ENCODE measurements at places on chromosomes 3 and 15. TPM values are rescaled to one million over a fixed set of nuclear protein-coding genes. Genes with fewer than 3 reads are reported as not detected.

ERICH6 gene
- total RNA-seq: not detected

OR4M2 gene
- not detected for total RNA-seq

TMEM207 gene
- not detected for total RNA-seq

TIMP4 gene
- total RNA-seq: 22.1 TPM

SLC22A14 gene
- total RNA-seq: not detected

LYZL4 gene
- total RNA-seq: not detected

DNA sequence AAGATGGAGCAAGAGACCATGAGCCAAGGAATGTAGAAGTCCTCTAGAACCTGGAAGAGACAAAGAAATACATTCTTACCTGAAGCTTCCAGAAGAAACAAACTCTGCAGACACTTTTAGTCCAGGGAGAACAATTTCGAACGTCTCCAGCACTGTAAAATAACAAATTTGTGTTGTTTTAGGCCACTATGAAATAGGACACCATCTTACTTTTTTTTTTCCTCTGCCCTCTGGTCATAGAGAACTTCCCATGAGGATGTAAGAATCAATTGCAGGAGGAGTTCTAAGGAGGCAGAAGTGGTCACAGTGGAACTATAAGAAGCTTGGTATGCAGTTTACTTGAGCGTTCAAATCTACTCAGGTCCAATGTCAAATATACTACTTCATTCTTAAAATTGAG is 1295.9 kb downstream of the ZPLD1 start:
- H3K27me3 ChIP-seq: no peaks in the 10 kb centered on the region
- no peak for DNase-seq
- H3K27ac ChIP-seq: no peak overlapping the region
- no peaks in the 10 kb centered on the region for H3K36me3 ChIP-seq
- no peak overlapping the region for H3K4me3 ChIP-seq
- no peaks in the 10 kb centered on the region for H3K4me1 ChIP-seq

- H3K4me1 ChIP-seq: no peaks in the 10 kb centered on the region
- no peaks in the 10 kb centered on the region for H3K36me3 ChIP-seq
- no peaks in the 10 kb centered on the region for H3K27me3 ChIP-seq
- H3K27ac ChIP-seq: no peak overlapping the region
- no peak overlapping the region for H3K4me3 ChIP-seq
Observed at GRCh38 chr3:106161246-106161645, 292.4 kb upstream of the CBLB start.

GRCh38 chr3:40793730-40794129 is 269.0 kb downstream of the ZNF621 start:
- no peak for DNase-seq
- H3K27ac ChIP-seq: no peak overlapping the region
- no peaks in the 10 kb centered on the region for H3K36me3 ChIP-seq
- H3K4me3 ChIP-seq: no peak overlapping the region
- no peaks in the 10 kb centered on the region for H3K27me3 ChIP-seq
- H3K4me1 ChIP-seq: no peaks in the 10 kb centered on the region

DNA sequence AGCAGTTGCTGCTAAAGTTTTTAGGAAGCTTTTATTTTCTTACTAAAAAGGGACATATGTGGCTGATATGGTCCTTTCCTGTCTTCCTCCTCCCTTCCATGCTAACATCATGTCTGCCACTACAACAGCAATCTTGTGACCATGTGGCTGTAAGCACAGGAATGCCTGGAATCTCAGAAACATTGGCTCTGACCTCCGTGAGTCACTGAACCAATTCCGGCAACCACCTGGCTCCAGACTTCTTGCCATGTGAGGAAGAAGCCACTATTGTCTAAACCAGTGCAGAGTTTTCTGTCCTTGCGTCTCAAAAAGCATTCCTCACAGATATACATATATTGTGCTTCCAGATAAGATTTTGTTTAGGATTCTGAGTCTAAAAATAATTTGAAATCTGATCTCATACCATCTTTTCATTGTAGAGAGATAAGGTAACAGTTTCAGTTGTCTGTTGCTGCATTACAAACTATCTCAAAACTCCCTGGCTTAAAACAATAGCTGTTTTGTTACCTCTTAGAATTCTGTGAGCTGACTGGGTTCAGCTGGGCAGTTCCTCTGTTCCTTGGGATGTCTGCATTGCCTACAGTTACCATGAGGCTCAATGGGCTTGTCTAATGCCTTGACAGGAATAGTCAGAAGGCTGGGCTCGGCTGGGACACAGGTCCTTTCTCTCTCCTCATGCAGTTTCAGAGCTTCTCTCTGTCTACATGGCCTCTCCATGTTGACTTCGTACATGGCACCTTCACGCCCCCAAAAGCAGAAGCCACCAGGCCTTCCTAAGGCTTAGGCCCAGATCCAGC is 77.3 kb upstream of the MAGI1 start:
- DNase-seq: peak; percentile 54
- no peak overlapping the region for H3K4me3 ChIP-seq
- no peaks in the 10 kb centered on the region for H3K27me3 ChIP-seq
- no peaks in the 10 kb centered on the region for H3K36me3 ChIP-seq

- H3K36me3 ChIP-seq: no peaks in the 10 kb centered on the region
- peak within 1 kb of the TSS; percentile 48 for H3K4me3 ChIP-seq
- no peak for DNase-seq
- H3K27me3 ChIP-seq: no peaks in the 10 kb centered on the region
Observed at GRCh38 chr3:127628788-127629466, at the start of gene PODXL2. Gene PODXL2, plus strand, starts transcription at chr3:127629185. Its CDS starts 35 bp downstream, at chr3:127629220.

- H3K4me3 ChIP-seq: no peak overlapping the region
- DNase-seq: no peak
- H3K27ac ChIP-seq: no peak overlapping the region
Observed at GRCh38 chr3:188026191-188026968, 127.6 kb upstream of the LPP start.

GRCh38 chr15:26197719-26198118 is 334.6 kb upstream of the ATP10A start:
- H3K27me3 ChIP-seq: no peaks in the 10 kb centered on the region
- no peak for DNase-seq
- H3K4me1 ChIP-seq: no peaks in the 10 kb centered on the region
- no peak overlapping the region for H3K4me3 ChIP-seq
- no peak overlapping the region for H3K27ac ChIP-seq
- no peaks in the 10 kb centered on the region for H3K36me3 ChIP-seq

DNA sequence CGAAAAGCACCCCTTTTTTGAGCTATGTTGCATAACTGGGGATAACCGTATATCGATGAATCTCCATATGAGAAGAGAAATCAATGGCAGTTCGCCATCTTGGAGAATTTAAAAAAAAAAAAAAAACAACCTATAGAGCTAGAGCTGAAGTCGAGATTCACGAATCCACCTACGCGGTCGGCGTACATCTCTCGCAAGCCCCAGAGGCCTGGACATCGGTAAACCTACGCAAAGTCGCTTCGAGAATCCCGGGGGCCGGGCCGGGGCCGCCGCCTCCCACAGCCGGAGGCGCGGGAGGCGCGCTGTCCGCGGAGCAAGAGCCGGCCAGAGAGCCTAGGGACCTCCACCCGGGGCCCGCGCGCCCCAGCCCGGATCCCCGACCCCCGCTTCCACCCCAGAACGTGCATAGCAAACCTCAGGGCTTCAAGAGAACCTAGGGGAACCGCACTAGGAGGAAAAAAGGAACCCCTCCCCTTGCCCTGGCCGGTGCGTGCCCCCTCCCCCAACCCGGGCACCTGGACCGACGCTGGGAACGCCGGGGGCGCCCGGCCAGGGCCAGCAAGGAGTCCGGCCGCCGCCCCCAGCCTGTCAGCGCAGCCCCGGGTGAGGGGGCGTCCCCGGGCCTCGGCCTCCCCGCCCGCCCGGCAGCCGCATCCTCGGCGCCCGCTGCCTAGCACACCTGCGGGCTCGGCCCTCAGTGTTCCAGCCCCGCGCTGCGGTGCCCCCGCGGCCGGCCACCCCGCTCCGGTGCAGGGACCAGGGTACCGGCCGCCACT is 567 bp downstream of the PFN2 start:
- H3K27ac ChIP-seq: peak overlapping the region; percentile 97
- H3K4me3 ChIP-seq: peak overlapping the region; percentile 82
- peak; percentile 90 for DNase-seq
- peaks cover 22% of the 10 kb centered on the region for H3K4me1 ChIP-seq

DNA sequence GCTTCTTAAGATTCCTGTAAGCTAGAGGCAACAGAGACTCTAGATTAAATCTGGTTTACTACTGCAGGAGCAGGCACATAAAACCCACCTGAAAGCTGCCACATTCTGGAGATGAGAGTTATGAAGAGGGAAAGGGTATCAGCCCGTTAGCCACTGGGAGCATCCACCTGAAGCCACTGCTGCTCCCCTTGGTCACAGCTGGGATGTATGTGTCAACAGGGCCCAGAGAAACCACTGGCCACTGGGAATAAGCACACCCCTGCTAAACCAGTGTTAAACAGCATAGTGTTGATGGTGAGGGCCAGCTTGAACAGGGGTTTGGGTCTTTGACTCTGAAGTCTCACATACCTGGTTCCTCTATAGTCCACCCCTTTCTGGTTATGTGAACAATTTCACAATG is 10.9 kb downstream of the SLCO2A1 start:
- no peaks in the 10 kb centered on the region for H3K4me1 ChIP-seq
- H3K27ac ChIP-seq: no peak overlapping the region
- H3K27me3 ChIP-seq: no peaks in the 10 kb centered on the region
- no peak overlapping the region for H3K4me3 ChIP-seq

- no peak for DNase-seq
- peaks cover 4% of the 10 kb centered on the region for H3K36me3 ChIP-seq
- H3K4me3 ChIP-seq: no peak overlapping the region
- peaks cover 18% of the 10 kb centered on the region for H3K4me1 ChIP-seq
- H3K27ac ChIP-seq: no peak overlapping the region
Observed at GRCh38 chr3:15475161-15475560, 46.3 kb downstream of the COLQ start.

- no peak overlapping the region for H3K4me3 ChIP-seq
- no peak for DNase-seq
- peaks cover 25% of the 10 kb centered on the region for H3K4me1 ChIP-seq
- no peak overlapping the region for H3K27ac ChIP-seq
- H3K36me3 ChIP-seq: no peaks in the 10 kb centered on the region
Observed at GRCh38 chr3:73484656-73485248, 140.0 kb downstream of the PDZRN3 start.

GRCh38 chr3:64176461-64176996 is 48.7 kb downstream of the PRICKLE2 start:
- H3K27me3 ChIP-seq: no peaks in the 10 kb centered on the region
- H3K27ac ChIP-seq: no peak overlapping the region
- H3K4me3 ChIP-seq: no peak overlapping the region
- no peaks in the 10 kb centered on the region for H3K4me1 ChIP-seq
- no peak for DNase-seq
- no peaks in the 10 kb centered on the region for H3K36me3 ChIP-seq

DNA sequence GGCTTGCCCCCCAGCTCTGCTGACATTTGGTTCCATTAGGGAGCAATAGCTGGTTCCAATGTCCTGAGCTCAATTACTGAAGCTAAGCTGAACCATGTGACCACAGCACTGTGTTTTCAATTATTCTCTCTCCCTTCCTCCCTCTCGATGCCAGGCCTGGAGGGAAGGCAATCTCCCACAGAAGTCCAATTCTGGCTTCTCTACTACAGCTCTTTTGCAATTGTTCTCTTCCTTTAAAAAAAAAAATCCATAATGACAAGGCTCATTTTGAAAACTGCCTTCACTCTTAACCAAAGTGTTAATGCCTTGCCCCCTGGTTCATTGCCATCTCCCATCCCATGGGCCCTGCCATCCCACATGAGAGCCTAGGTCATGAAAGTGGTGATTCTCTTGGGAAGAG is 24.8 kb downstream of the IL16 start:
- no peaks in the 10 kb centered on the region for H3K27me3 ChIP-seq
- peak overlapping the region; percentile 7 for H3K27ac ChIP-seq
- no peak overlapping the region for H3K4me3 ChIP-seq

DNA sequence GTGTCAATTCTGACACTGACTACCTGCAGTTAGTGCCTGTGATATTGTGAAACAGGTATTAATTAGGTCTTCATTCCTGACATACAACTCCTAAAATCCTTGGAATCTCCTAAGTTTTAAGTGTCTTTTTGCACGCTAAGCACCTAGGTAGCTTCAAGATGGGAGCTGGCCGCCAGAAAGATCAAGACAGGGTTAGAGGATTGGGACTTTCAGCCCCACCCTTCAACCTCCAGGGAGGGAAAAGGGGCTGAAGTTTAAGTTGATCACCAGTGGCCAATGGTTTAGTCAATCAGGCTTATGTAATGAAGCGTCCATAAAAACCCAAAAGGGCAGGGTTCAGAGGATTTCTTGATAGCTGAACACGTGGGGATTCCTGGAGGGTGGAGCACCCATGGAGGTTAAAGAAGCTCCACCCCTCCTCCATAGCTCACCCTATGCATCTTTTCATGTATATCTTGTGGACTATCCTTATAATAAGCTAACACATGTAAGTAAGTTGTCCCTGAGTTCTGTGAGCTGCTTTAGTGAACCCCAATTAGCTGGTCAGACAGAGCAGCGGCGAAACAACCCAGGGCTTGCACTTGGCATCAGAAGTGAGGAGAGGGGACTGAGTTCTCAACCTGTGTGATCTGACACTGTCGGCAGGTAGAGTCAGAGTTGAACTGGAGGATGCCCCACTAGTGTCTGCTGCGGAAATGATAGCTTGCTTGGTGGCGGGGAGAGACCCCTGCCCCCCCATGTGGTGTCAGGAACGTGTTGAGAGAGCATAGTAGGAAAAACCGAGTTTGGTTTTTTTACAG is 12.8 kb upstream of the SRP14 start:
- no peaks in the 10 kb centered on the region for H3K27me3 ChIP-seq
- H3K36me3 ChIP-seq: no peaks in the 10 kb centered on the region
- no peak for DNase-seq

DNA sequence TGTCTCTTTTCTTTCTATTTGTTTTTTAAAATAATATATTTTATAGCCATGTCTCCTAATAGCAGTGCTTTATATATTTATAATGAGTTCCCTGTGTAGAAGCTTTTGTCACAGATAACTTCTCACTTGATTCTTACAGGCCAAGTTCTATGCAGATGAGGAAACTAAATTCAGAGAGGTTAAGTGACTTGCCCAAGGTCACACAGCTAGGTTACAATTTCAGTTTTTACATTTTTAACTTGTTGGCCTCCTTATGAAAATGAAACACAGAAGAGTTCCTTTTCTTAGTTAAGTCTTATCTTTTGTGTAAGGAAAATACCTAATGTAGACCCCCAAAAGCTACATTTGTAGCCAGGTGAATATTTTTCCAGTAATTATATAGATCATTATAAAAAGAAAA is 83.3 kb upstream of the SOX2 start:
- no peaks in the 10 kb centered on the region for H3K36me3 ChIP-seq
- no peaks in the 10 kb centered on the region for H3K27me3 ChIP-seq
